Uterus (tissue), 4 donors: ENCODE measurements at places on chromosomes 11 and 22. TPM values are rescaled to one million over a fixed set of nuclear protein-coding genes. Genes with fewer than 3 reads are reported as not detected.

GRCh38 chr11:1041471-1041870, 5.0 kb upstream of the MUC6 start:
- no peak for DNase-seq

- DNase-seq = no peak
These were observed 918 bp downstream of the CHORDC1 start for GRCh38 chr11:90221803-90222458.

DNA sequence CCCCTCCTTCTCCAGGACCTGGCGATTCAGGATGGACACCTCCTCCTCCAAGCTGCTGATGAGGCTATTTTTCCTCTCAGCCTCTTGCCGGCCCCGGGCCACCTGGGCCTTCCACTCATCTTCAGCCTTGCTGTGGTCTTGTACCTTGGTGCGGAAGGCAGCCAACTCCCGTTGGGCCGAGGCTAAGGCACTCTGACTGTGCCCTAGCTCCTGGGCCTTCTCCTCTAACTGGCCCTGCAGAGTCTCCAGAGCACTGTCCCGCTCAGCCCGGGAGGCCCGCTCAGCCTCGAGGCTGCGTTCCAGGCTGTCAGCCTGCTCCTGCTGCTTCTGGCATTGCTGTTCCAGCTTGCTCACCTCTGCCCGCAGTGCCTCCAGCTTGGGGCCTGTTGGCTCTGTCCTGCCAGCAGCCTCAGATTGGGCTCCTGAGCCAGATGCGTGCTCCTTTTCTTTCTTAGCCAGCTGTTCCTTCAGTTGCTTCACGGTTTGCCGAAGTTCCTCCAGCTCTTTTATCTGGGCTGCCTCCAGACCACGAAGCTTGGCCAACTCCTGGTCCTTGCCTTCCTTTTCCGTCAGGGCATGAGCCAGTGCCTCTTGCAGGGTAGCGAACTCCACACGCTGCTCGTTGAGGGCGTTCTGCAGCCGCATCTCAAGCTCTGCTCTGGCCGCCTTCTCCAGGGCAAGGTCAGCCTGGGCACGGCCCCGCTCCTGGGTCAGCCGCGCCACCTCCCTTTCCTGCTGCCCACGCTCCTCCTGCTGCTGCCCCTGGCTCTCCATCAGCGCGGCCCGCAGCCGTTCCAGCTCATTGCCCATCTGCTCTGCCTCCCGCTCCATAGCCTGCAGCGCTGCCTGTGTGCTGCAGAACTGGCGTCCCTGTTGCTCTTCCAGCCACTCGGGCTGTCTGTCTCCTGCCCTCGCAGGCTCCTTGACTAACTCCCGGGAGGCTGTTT, 15.3 kb downstream of the IL18BP start:
- no peak for DNase-seq

- DNase-seq = no peak
These were observed 28.1 kb downstream of the COMMD9 start for GRCh38 chr11:36261094-36261493.

DNA sequence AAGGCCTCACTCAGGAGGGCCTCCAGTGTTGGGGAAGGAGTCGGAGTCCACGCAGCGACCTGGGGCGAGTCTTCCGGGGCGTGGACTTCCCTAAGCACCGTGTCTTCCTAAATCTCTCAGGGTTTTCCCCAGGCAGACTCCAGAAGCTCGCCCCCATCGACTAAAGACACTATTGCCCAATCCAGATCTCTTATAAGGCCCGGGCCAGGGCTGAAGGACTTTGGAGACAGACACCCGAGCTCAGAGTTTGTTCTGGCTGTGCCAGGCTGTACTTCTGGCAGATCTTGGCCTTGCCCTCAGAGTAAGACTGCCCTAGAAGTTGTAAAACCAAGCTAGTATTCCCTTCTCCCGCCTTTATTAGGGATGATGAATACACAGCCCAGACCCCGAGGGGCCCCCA, 191.4 kb downstream of the BUD13 start:
- DNase-seq = no peak

DNA sequence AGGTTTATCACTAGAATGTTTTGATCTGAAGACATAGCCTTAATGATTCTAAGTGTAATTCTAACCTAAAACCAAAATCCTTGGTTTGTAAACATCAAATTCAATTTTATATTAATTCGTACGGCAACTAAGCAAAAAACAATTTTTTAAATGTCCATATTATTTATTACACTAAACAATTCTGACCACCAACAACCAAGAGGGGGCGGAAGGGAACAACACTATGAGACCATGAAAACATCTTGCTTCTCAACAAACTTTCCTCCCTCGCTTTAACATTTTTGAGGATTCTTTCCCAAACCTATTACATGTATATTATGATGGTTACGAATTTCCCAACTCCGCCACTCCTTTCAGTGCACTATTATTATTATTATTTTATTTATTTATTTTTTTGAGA, 6.5 kb upstream of the UCP2 start:
- no peak for DNase-seq

- DNase-seq = no peak
These were observed 327.8 kb downstream of the MIAT start for GRCh38 chr22:26985206-26985605.

Gene ZP1
- total RNA-seq = not detected

Gene SLC22A8
- total RNA-seq = not detected
